Pancreas (tissue), 10 donors: ENCODE measurements at places on chromosomes 6 and 20.

DNA sequence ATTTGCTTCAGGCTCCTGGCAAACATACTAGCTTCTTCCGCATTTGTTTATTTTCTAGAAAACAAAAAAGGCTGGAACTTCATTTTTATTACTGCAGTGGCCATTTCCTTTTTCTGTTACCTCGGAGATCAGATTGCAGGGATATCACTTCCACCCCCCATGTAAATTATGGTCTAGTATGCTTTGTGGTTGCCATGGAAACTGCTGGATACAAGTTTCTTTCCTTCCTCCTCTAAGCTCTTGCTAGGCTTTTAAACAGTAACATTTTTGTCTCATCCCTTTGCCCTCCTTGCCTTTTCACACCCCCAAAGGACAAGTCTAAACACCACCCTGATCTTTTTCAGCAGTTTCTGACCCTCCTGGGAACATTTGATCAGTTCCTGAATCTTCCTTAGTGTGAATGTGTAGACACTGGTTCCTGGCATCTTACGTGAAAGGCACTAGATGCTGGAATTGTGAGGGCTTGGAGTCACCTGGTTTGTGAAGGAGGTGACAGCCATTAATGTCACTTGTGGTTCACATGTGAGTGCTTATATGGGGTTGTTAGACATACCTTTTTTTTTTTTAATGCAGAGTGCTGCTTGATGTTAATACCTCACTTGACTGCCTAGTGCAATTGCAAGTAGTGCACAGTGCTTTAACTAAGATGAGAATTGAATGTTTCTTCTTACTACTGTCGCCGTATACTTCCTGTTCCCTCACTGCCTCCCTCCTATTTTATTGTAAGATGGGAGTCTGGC is 181.6 kb downstream of the JARID2 start:
- H3K4me3 ChIP-seq: no peak overlapping the region
- no peak for DNase-seq
- no peaks in the 10 kb centered on the region for H3K36me3 ChIP-seq

DNA sequence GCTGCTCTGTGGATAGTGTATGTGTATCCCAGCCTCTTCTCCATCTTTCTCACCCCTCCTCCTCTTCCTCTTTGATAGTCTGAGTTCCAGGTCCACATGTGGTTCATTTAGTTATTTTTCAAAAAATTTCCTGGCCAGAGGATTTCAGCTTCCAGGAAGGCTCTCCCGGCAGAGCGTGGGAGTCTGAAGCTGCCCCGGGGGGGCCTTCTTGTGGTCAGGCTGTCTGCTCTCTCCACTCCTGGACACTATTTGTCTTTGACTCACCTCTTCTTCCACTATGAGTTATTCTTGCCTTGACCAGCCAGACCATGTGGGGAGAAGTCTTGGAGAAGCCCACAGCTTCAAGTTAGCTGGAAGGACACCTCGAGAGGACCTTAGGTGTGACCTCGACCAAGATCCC is 258.8 kb downstream of the CDC5L start:
- no peaks in the 10 kb centered on the region for H3K27me3 ChIP-seq
- H3K27ac ChIP-seq: no peak overlapping the region
- H3K36me3 ChIP-seq: no peaks in the 10 kb centered on the region

DNA sequence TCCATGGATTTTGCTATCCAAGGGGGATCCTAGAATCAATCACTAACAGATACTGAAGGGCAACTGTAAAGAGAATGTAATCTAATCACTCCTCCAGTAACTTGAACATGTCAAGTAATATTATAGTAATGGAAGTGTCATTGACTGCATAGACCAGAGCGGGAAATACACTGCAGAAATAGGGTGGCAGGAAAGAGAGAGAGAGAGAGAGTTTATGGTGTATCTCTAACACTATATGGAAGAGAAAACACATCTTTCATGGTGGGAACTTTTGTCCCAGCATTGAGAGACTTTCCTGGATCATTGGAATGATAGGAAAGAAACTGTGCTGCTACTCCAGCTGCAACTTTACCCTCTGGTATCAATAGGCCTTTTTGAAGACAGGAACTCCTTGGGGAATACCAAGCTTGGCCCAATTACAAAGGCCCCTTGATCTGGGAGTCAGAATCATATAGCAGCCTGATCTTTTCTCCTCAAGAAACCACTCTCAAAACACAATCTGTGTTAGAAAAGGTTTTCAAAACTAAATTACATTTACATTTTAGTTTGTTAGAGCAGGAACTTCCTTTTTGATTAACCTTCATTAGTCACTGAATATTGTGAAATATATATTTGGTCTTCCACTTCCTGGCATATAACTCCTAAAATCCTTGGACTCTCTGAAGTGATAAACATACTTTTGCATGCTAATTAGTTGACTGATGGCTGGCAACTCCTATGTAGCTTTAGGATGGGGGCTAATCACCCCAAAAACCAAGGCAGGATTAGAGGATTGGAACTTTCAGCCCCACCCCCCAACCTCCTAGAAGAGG is 29.5 kb upstream of the RNGTT start:
- H3K27ac ChIP-seq: no peak overlapping the region
- no peaks in the 10 kb centered on the region for H3K36me3 ChIP-seq
- DNase-seq: no peak
- no peak overlapping the region for H3K4me3 ChIP-seq
- no peaks in the 10 kb centered on the region for H3K27me3 ChIP-seq

GRCh38 chr6:139800837-139801236 is 426.4 kb upstream of the CITED2 start:
- no peak for DNase-seq
- no peak overlapping the region for H3K27ac ChIP-seq
- no peaks in the 10 kb centered on the region for H3K4me1 ChIP-seq
- H3K36me3 ChIP-seq: no peaks in the 10 kb centered on the region

GRCh38 chr6:169365567-169366257 is 112.1 kb upstream of the THBS2 start:
- H3K27me3 ChIP-seq: no peaks in the 10 kb centered on the region
- no peak for DNase-seq
- no peak overlapping the region for H3K4me3 ChIP-seq
- no peaks in the 10 kb centered on the region for H3K4me1 ChIP-seq

DNA sequence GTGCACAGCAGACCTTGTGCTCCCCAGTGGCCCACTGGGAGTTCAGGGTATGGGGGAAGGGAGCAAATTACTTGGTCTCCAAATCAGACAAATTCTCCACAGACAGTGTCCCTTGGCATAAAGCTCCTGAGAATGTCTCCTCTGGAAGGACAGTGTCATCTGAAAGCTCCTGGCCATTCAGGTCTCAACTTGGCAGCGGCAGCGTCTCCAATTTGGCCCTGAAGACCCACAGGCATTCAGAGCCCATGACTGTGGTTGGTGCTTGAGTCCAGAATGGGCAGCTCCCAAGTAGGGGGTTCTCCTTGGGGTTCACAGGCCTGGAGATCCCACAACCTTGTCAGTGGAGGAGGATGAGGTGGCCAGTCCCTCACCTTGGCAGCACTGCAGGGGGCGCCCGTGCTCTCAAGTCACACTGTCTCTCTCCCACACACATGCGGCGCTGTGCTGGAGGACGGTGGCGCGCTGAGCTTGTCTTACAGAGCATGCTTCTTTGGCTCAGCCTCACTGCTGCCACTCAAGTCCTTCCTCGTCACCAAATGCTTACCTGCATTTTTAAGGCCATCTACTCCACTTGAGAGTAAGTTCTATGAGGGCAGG is 20.7 kb downstream of the DYNLRB1 start:
- peak; percentile 55 for DNase-seq
- H3K27me3 ChIP-seq: no peaks in the 10 kb centered on the region
- no peaks in the 10 kb centered on the region for H3K4me1 ChIP-seq

DNA sequence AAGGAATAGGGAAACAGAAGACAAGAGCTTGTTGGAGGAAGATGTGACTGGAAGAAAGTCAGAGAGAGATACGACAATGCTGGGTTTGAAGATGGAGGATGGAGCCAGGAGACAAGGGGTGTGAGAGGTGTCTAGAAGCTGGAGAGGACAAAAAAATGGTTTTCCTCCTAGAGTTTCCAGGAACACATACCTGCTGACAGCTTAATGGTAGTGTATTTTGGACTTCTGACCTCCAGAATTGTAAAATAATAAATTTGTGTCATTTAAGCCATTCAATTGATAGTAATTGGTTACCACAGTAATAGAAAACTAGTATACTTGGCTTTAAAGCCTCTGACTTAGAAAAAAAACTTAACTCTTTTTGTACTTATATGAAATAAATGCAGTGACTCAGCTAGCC is 3.6 kb downstream of the AIG1 start:
- H3K36me3 ChIP-seq: no peaks in the 10 kb centered on the region
- no peaks in the 10 kb centered on the region for H3K27me3 ChIP-seq
- H3K27ac ChIP-seq: no peak overlapping the region
- no peaks in the 10 kb centered on the region for H3K4me1 ChIP-seq
- DNase-seq: no peak

DNA sequence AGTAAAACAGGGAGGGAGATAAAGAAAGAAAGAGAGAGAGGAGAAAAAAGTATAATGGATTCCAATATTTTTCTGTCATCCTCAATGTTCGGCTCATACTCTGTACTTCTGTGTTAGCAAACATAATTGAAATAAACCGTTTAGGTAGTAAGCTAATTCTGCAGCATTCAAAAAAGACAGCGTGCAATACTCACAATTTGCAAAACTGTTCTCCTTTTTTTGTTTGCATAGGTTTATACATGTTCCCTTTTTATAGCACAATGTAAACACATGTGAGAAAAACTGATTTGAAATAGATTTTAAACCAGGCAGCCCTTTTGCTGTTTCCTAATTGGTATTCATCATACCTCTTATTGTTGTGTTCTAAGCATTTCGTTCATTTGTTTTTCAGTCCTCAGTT is 188.9 kb downstream of the PLCB1 start:
- no peaks in the 10 kb centered on the region for H3K27me3 ChIP-seq
- H3K27ac ChIP-seq: no peak overlapping the region
- H3K36me3 ChIP-seq: no peaks in the 10 kb centered on the region
- H3K4me3 ChIP-seq: no peak overlapping the region
- H3K4me1 ChIP-seq: peaks cover 2% of the 10 kb centered on the region

DNA sequence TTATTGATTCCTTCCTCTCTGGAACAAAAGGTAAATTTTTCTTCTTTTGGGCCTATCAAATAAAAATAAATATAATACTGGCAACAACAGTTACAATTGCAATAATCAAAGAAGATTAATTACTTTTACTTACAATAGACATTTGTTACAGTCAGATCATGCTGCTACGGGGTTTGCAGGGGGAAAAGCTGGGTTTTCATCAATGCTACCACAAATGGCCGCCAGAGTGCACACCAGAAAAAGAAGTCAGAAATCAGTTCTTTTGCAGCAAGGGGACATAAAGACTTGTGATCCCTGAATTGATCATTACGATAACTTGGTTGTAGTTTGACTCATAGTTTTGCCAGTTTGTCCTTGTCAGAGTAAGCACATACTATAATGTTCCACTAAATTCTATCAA is 714.5 kb upstream of the EYS start:
- DNase-seq: no peak
- no peaks in the 10 kb centered on the region for H3K4me1 ChIP-seq
- H3K4me3 ChIP-seq: no peak overlapping the region
- no peak overlapping the region for H3K27ac ChIP-seq
- no peaks in the 10 kb centered on the region for H3K36me3 ChIP-seq

GRCh38 chr6:101544286-101544685 is 150.8 kb downstream of the GRIK2 start:
- no peaks in the 10 kb centered on the region for H3K4me1 ChIP-seq
- H3K36me3 ChIP-seq: no peaks in the 10 kb centered on the region
- no peak for DNase-seq
- no peak overlapping the region for H3K4me3 ChIP-seq
- no peak overlapping the region for H3K27ac ChIP-seq

DNA sequence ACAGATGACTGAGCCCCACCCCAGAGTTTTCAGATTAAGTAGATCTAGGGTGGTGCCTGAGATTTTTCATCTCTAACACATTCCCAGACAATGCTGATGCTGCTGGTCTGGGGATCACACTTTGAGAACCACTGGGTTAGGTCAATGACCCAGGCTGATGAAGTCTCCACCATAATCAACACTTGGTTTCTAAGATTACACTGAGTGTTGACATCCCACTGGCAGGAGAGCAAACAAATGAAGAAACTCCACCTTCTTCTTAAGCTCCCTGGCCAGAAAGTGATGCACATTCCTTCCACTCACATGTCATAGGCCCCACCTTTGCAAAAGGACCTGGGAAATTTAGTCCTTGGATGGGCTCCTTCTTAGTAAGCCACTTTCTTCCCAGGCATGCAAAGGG is 53.1 kb downstream of the MAFB start:
- H3K4me1 ChIP-seq: no peaks in the 10 kb centered on the region
- no peaks in the 10 kb centered on the region for H3K27me3 ChIP-seq
- no peak overlapping the region for H3K27ac ChIP-seq
- no peak for DNase-seq
- no peaks in the 10 kb centered on the region for H3K36me3 ChIP-seq
- no peak overlapping the region for H3K4me3 ChIP-seq

DNA sequence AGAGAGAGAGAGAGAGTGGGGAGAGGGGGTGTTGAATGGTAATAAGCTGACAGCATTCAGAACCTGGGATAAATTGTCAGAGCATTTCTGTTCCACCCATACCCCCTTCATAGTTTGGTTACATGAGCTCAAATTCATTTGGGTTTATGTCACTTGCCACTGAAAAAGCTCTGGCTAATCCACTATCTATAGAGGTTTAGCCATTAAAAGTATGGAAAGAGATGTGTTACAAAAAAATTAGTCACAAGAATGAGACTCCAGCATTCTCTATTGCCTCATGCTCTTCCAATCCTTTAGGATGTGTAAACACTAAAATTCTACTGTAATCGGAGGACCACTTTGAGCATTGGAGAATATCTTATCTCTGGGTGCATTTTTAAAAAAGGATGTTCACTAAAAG is 297.6 kb upstream of the TCF21 start:
- H3K4me1 ChIP-seq: no peaks in the 10 kb centered on the region
- no peaks in the 10 kb centered on the region for H3K27me3 ChIP-seq
- no peak overlapping the region for H3K27ac ChIP-seq

- no peaks in the 10 kb centered on the region for H3K36me3 ChIP-seq
- DNase-seq: peak; percentile 91
- H3K4me1 ChIP-seq: no peaks in the 10 kb centered on the region
- no peak overlapping the region for H3K4me3 ChIP-seq
- H3K27ac ChIP-seq: peak overlapping the region; percentile 69
Observed at GRCh38 chr20:62603021-62603906, 39.0 kb upstream of the SLCO4A1 start.

- no peak overlapping the region for H3K4me3 ChIP-seq
- H3K4me1 ChIP-seq: no peaks in the 10 kb centered on the region
- no peaks in the 10 kb centered on the region for H3K27me3 ChIP-seq
- no peak overlapping the region for H3K27ac ChIP-seq
- no peak for DNase-seq
Observed at GRCh38 chr20:20160520-20160919, 108.2 kb downstream of the CFAP61 start.

- no peak overlapping the region for H3K4me3 ChIP-seq
- no peak overlapping the region for H3K27ac ChIP-seq
- no peak for DNase-seq
- no peaks in the 10 kb centered on the region for H3K27me3 ChIP-seq
- H3K4me1 ChIP-seq: no peaks in the 10 kb centered on the region
- no peaks in the 10 kb centered on the region for H3K36me3 ChIP-seq
Observed at GRCh38 chr20:15739035-15739434, 834.2 kb downstream of the KIF16B start.
